K562 (cell line): ENCODE measurements at places on chromosomes 13 and 19.

- H3K4me3 ChIP-seq: no peak overlapping the region
- H3K27ac ChIP-seq: no peak overlapping the region
- peaks cover 12% of the 10 kb centered on the region; the same call in 2 of the 3 replicates for H3K36me3 ChIP-seq
- no peaks in the 10 kb centered on the region; the same call in 2 of the 3 replicates for H3K4me1 ChIP-seq
- no peak for DNase-seq
These were observed 39.1 kb upstream of the TFDP1 start for GRCh38 chr13:113545455-113545930.

- peaks cover 2% of the 10 kb centered on the region; the same call in 1 of the 3 replicates for H3K27me3 ChIP-seq
- H3K36me3 ChIP-seq: no peaks in the 10 kb centered on the region
- no peak for DNase-seq
These were observed 1.1 kb upstream of the FARP1 start for GRCh38 chr13:98141509-98142379.

DNA sequence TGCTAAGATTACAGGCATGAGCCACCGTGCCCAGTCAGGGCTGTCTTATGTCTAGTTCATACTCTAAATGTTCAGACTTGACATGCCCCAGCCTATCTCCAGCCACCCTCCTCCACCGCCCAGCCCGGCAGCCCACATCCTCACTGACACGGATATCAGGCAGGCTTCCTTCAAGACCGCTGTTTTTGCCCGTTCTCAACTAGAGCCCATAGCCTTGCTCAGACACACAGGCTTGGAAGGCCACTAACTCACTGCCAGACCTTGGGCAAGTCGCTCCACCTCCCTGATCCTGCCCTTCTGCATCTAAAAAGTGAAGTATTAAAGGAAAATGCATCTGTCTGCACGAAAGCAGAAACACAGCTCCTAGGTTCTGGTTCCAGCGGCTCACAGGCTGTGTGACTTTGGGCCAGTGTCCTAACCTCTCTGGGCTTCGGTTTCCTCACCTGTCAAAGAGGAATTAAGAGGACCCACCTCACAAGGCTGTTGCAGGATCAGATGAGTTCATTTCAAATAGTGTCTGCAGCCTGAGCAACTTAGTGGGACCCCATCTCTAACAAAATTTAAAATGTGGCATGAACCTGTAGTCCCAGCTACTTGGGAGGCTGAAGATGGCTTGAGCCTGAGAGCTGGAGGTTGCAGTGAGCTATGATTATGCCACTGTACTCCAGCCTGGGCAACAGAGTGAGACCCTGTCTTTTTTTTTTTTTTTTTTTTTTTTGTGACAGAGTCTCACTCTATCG, 14.5 kb upstream of the CERS4 start:
- H3K27me3 ChIP-seq: no peaks in the 10 kb centered on the region
- no peak for DNase-seq
- H3K4me1 ChIP-seq: peaks cover 15% of the 10 kb centered on the region

DNA sequence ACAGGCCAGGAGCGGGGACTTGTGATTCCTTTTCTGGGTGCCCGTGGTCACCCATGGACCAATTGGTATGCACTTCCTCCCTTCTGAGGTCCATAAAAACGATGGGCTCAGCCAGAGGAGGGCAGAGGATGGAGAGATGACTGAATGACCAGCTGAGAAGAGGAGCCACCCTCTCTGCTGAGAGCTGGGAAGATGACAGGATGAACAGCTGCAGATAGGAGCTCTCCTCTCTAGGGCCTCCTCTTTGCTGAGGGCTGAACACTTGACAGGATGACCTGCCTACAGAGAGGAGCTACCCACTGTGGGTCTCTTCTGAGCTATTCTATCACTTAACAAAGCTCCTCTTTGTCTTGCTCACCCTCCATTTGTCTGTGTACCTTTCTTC, 4.1 kb downstream of the IGFL4 start:
- 0 out of 3 replicates have a peak, but pooled peaks cover 7% of the 10 kb centered on the region for H3K27me3 ChIP-seq
- H3K27ac ChIP-seq: no peak overlapping the region
- DNase-seq: no peak
- H3K4me3 ChIP-seq: no peak overlapping the region
- no peaks in the 10 kb centered on the region for H3K4me1 ChIP-seq

DNA sequence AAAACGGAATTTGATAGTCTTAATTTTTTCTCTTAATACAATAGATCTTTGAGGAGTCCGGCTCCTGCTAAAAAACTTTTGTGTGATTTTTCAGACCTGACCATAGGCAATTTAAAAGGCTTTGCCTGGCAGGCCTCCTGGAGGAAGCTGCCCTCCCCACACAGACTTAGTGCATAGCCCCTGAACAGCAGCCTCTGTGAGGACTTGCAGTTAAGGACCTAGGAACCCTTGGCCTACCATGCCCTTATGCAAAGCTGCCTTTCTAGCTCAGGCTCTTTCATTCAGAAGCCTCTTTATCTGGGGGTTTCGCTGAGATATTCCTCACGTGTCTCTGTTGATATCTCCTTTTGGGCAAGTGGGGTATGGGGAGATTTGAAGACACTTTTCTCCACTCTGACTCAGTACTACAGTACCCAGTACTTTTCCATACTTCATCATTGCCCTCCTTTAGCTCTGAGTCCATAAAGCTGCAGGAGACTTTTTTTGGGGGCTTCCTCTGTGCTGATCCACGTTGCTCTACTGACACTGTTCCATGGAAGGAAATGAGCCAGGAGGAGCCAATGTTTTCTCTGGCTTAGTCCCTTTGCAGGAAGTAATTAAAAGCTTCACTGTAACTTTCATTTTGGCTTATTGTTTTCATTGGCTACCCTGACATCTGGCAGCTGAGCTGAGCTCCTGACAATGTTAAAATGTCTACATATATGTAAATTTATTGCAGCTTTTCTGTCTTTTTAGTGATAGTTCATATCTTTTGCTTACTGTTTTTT, 283.1 kb downstream of the TDRD3 start:
- no peak overlapping the region for H3K4me3 ChIP-seq
- no peak overlapping the region for H3K27ac ChIP-seq
- no peaks in the 10 kb centered on the region for H3K4me1 ChIP-seq
- H3K27me3 ChIP-seq: no peaks in the 10 kb centered on the region
- no peaks in the 10 kb centered on the region for H3K36me3 ChIP-seq

- H3K36me3 ChIP-seq: peaks cover 7% of the 10 kb centered on the region; the same call in 1 of the 3 replicates
- no peak for DNase-seq
These were observed 226.5 kb downstream of the MYO16 start for GRCh38 chr13:108855737-108856387.

- no peak overlapping the region for H3K4me3 ChIP-seq
- H3K4me1 ChIP-seq: no peaks in the 10 kb centered on the region
- H3K36me3 ChIP-seq: peaks cover 49% of the 10 kb centered on the region
- H3K27me3 ChIP-seq: no peaks in the 10 kb centered on the region
- no peak for DNase-seq
These were observed 17.3 kb downstream of the PARP4 start for GRCh38 chr13:24495151-24495729.

DNA sequence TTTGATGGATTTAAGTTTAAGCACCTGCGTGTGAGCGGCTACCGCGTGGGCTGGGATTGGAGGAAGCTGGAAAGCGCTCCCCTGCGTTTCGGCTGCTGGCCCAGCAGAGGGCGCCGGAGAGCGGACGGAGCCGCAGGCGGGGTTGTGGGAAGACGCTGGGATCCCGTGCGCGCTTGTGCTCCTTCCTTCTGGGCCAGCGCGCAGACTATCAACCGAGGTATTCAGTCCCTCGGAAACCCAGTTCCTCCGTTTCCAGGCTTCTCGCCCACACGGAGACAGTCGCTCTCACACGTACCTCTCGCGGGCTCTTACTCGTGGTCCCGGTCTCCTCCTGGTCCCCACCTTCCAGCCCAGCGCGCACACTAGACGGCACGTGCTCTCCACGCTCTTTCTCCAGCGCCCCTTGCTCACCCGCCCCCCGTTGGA, 28.8 kb downstream of the EPN1 start:
- DNase-seq: peak; percentile 69
- no peak overlapping the region for H3K27ac ChIP-seq
- peaks cover 10% of the 10 kb centered on the region; the same call in 2 of the 3 replicates for H3K4me1 ChIP-seq
- H3K27me3 ChIP-seq: no peaks in the 10 kb centered on the region
- H3K4me3 ChIP-seq: no peak overlapping the region

DNA sequence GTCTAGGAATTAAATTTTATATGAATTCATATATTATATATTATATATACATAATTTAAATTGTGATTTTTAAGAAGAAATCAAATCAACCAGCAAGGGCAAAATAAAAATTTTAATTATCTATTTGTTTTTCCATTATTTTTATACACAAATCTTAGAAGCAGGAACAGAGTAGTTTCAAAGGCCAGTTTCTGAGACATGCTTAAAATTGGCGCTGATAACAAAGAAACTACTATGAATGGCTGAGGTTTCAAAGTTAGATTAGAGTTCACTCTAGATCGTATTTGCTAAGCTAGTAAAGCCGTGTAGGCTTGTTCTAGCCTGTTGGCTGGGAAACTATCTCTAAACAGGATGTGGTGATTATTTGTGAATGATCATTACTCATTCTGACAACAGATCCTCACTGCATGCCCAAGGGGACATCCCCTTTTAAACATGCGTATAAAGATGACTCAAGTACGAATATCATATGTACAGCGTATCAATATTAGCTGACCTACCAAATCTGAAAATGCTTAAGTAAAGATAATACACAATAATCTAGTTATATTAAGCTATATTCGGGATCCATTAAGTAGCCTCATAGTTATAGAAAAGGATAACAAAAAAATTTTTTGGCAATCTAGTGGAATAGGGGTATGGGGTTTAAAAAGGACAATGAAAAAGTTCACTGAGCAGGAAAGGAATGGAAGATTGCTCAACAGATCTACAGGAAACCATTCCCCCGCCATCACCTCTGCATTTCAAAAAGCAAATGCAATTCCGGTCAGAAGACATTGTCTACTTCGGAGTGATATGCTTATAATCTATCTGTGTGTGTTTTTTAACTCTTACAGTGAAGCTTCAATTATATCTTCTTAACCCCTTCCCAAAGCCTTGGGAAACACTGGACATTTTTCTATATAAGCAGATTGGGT, 150.1 kb downstream of the SHISA2 start:
- DNase-seq: no peak
- no peaks in the 10 kb centered on the region for H3K36me3 ChIP-seq
- peaks cover 5% of the 10 kb centered on the region; the same call in 1 of the 2 replicates for H3K27me3 ChIP-seq

DNA sequence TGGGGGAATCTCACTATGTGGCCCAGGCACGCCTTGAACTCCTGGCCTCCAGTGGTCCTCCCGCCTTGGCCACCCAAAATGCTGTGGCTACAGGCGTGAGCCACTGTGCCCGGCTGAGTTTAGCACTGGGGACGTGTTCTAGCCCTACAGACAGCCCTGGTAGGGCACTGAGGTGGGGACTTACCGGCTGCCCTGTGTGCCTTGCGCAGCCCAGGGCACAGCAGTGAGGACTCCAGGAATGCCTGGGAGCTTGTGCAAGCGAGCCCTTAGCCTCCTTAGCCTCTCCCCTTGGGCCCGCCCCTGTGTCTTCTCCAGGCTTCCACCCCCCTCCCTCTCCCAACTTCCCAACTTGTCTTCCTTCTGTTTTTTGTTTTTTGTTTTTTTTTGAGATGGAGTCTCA, 21.0 kb downstream of the CCNE1 start:
- DNase-seq: no peak
- H3K36me3 ChIP-seq: no peaks in the 10 kb centered on the region
- no peaks in the 10 kb centered on the region for H3K4me1 ChIP-seq
- no peak overlapping the region for H3K4me3 ChIP-seq
- no peak overlapping the region for H3K27ac ChIP-seq

- peaks cover 65% of the 10 kb centered on the region for H3K4me1 ChIP-seq
- H3K4me3 ChIP-seq: no peak overlapping the region
- H3K36me3 ChIP-seq: peaks cover 53% of the 10 kb centered on the region
- no peak for DNase-seq
- H3K27ac ChIP-seq: peak overlapping the region; percentile 69; the same call in 2 of the 3 replicates
These were observed 8.2 kb downstream of the AP2A1 start for GRCh38 chr19:49774969-49775368.

DNA sequence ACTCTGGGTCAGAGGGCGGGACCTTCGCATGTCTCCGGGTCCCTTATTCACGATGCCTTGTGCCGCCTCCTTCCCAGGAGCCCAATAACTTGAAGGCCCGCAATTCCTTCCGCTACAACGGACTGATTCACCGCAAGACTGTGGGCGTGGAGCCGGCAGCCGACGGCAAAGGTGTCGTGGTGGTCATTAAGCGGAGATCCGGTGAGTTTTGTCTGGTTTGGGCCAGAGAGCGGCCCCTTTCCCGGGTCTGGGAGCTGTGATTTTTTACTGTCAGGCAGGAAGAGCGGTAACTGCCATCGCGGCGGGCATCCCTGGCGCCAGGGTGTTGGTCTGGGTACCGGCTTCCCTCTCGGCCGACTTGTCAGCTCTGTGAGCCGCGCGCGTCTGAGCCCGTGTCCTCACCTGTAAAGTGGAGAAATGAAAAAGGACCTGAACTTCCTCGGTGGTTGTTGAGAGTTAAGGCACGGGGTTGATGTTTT, 800 bp downstream of the RPL28 start:
- H3K4me3 ChIP-seq: peak overlapping the region; percentile 77
- H3K36me3 ChIP-seq: peaks cover 55% of the 10 kb centered on the region
- H3K4me1 ChIP-seq: peaks cover 60% of the 10 kb centered on the region
- no peaks in the 10 kb centered on the region for H3K27me3 ChIP-seq
- DNase-seq: no peak
- H3K27ac ChIP-seq: peak overlapping the region; percentile 97

DNA sequence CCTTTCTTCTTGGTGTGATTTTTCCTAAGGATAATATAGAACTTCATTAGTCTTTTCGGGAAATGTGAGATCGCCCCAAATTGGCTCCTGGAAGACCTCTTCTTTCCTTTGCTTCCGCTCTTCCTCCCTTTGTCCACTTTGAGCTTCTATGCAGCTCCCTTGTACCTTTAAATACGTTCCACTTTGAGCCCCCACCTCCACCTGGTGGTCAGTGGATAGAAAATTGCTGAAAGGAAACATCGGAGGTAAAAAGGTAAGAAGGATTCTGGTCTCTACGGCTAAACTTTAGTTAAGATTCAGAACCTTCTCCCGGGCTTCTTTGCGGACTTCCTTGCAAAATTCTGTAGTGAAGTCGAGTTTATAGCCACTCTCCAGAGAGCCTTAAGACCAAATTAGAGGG, 55.0 kb upstream of the TM9SF2 start:
- H3K27ac ChIP-seq: no peak overlapping the region
- peak; percentile 23 for DNase-seq
- H3K4me1 ChIP-seq: no peaks in the 10 kb centered on the region
- no peak overlapping the region for H3K4me3 ChIP-seq

DNA sequence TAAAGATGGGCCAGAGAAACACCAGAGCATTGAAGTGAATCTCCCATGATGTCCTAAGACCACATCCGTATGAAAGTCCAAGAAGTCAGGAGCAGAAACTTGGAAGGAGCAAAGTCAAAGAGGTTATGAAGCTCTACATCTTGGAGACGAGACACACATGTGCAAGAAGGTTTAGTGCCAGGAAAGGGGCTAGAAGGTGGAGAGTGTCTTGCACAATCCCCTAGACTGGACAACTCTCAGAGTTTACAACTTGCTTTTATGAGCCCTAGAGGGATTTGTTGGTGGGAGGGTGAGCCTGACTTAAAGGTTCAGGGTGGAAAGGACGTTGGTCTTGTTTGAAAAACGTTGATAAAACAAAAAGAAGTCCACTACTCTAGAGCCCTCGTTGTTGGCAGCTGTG, 150.6 kb downstream of the GPC6 start:
- H3K36me3 ChIP-seq: no peaks in the 10 kb centered on the region
- H3K4me1 ChIP-seq: no peaks in the 10 kb centered on the region
- no peaks in the 10 kb centered on the region for H3K27me3 ChIP-seq
- no peak overlapping the region for H3K4me3 ChIP-seq
- DNase-seq: no peak
- no peak overlapping the region for H3K27ac ChIP-seq

- H3K4me3 ChIP-seq: no peak overlapping the region
- peaks cover 23% of the 10 kb centered on the region for H3K27me3 ChIP-seq
- H3K27ac ChIP-seq: no peak overlapping the region
- DNase-seq: no peak
- H3K4me1 ChIP-seq: no peaks in the 10 kb centered on the region
These were observed 120.6 kb downstream of the COL4A1 start for GRCh38 chr13:110186231-110186855.
